ENCODE measurements at places on chromosomes 7 and 10. TPM values are rescaled to one million over a fixed set of nuclear protein-coding genes. Genes with fewer than 3 reads are reported as not detected.

GRCh38 chr7:26592011-26592410, 272.4 kb downstream of the SKAP2 start:
- no peak for DNase-seq

GRCh38 chr10:68088740-68089139, 13.7 kb upstream of the HERC4 start:
- no peak for DNase-seq

DNA sequence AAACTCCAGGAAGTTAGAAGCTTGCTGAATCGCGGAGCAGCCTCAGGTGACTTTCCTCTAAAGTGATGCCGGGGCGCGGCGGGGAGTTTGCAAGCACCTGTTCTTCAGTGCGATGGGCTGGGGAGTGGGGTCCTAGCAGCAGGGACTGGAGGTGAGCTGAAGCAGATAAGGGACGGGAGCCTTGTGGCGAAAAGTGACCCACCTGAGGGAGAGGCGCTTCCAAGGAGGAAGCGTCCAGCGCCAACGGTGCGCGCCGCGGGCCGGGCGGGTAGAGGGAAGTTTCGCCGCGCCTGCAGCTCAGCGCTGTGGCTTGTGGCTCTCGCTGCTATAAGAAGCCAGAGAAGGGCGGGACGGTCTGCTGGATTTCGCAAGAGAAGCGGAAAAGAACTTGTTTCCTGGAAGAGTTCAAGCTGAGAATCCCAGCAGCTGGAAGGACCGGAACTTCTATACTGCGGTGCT, at the start of gene STEAP4:
TSS of gene STEAP4 (minus strand) at position 305 of the 459 bp plus-strand sequence. CDS start 22,625 bp downstream, outside the sequence.
- peak; percentile 26 for DNase-seq

- DNase-seq: no peak
Measured at GRCh38 chr10:64430690-64431323, 909.6 kb downstream of the REEP3 start.

DNA sequence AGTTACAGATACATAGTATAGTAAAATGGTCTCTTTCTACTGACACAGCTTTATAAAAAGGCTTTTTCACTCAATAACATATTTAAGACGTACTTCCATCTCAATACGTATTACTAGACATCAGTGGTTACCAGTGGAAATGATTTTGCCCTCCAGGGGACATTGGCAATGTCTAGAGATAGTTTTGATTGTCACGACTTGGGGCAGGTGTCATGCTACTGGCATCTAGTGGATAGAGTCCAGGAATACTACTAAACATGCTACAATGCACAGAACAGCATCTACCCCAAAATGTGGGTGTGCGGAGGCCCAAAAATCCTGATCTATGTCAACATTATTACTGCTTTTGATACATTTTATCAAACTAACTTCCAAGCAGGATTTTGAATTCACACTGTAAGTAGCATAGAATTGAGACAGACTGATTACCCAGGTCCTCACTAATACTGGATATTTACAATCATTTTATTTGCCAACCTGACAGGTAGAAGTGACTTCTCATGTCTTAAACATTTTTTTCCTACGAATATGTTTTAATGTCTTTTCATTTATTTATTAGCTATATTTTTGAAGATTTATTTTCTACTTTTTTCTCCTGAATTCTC, 53.8 kb downstream of the HGF start:
- DNase-seq: no peak

- no peak for DNase-seq
Measured at GRCh38 chr7:51114501-51114900, 202.1 kb downstream of the COBL start.

DNA sequence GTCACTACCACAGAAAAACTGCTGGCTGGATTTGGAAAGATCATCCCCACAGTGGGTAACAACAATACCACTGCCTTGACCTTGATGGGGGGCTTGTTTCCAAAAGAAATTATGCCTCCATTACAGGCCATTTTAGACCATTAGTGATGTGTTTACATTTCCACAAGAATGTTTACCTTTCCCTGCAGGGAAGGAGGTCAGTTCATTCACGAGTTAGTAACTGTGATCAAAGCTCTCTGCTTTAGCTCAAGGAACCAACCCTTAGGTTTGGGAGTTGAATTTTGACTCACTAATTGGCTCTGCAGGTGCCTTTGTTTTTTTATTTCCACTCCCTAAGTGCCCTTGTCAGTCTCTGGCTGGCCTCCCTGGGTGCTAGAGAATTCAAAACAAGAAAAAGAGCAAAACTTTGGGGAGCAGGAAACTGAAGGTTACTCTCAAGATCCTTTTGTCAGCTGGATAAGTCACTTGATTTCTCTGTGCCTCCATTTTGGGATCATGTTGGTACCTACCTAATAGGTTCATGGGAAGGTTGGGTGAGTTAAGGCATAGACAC, 41.1 kb upstream of the NUPR2 start:
- DNase-seq: no peak

DNA sequence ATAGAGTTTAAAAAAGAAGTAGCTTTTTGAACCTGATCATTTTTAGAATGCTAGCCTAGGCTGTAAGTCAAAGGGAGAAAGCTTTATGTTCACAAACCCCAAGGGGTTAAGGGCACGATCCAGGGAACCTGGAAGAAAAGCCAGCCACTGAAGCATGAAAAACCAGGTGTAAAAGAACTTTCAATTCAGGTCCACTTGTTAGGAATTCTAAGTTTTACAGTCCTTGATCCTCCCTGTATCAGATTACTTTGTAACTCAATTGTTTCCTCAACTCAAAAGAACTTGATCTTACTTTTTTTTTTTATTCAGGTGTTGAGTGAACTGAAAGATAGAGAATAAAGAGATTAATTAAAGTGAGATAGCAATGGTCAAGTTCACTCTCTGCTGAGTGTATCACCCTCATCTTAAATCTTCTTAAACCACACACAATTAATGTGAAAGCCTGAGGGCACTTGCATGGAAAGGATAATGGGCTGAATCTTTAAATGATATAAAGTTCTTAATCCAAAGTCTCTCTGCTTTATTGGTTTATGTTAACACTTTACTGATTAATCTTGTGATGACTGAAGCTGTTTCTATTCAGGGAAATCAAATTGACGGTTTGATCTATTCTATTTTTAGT, 672.2 kb upstream of the LRRN3 start:
- DNase-seq: no peak

DNA sequence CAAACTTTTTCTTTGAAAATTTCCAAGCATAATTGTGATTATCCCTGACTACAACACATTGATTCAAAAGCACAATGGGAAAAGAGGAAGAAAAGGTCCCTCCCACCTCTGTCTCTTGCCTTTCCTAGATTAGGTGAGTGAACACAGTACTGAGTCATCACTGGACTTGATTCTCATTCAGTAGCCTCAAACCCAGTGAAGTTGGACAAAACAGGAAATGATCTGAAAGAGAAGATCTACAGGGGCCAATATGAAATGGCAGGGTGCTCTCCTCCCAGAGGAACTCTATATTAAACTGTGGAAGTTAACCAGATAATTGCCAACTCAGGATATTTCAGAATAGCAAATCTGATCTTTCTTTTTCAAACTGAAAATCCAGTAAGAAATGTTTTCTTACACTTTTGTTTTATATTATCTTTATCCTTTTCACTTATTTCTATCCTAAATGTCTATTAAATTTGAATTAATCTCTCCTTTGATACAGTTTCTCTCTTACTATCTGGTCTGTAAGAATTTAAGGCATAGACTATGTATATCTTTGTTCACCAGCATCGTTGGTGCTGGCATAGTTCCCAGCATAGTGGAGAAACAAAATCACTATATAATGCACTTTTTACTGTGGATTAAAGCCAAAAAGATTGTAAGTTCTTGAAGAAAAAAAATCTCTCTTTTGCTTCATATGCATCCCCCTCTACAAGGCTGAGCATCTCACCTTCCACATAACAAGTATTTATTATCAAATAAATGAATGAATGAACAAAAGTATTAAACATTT, 41.4 kb upstream of the IKZF1 start:
- DNase-seq: no peak

DNA sequence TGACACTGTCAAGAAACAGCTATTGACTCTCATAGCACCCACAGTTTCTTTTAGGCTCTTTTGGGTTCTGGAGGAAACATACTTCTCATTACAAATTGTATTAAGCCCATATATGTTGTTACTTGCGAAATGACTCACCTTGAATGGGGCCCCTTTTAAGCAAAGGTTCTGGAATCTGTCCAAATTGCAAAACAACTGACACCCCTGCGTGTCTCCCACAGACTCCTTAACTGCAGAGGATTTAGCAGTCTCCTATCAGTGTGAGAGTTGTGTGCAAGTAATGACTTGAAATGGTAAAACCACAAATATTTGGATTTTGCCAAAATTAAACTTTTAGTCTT, 192.3 kb downstream of the DNAJC1 start:
- DNase-seq: no peak

DNA sequence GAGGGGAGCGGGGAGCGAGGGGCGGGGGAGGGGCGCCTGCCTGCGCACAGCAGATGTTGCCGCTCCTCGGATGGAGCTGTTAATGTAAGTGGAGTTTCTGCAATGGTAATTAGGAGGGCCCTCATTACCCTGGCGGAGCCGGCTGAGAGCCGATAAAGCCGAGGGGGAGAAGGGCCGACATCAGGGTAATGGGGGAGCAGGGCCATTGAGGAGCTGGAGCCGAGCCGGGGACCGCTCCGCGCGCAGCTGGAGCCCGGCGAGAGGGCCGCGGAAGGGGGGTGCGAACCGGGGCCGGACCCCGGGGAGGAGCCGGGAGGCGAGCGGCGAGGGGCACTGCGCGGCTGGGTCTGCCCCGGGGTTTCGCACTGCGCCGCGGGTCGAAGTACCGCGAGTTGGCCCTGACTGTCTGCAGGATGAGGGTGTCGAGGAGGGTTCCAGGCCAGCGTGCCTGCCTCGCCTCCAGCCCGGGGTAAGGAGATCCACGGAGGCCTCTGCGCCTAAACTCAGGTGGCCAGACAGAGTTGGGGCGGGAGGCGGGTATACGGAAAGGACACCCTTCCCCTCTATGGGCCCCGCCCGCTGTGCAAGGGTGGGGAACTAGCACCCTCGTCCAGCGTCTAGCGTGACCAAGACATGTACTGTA, 55.0 kb upstream of the LBX1 start:
- no peak for DNase-seq

Gene POU6F2
- 9.2 TPM for total RNA-seq

Gene AKR1C4
- total RNA-seq: not detected

Gene LRRN3
- total RNA-seq: 9.4 TPM

Gene RAB19
- 1.6 TPM for total RNA-seq

Gene ZNRF2
- total RNA-seq: 12.5 TPM

Gene IFIT3
- 17.8 TPM for total RNA-seq

Gene OR2F1
- not detected for total RNA-seq

Gene CAMK2B
- 1.8 TPM for total RNA-seq

Gene ADCY1
- 4.7 TPM for total RNA-seq

All from mesothelial cell of epicardium (in vitro differentiated cells).